Kidney (tissue), 22 donors: ENCODE measurements at places on chromosomes 6 and 20. TPM values are rescaled to one million over a fixed set of nuclear protein-coding genes. Genes with fewer than 3 reads are reported as not detected.

- no peak for DNase-seq
Measured at GRCh38 chr20:20184149-20184548, 131.8 kb downstream of the CFAP61 start.

GRCh38 chr20:40896814-40897700 lies 131.6 kb upstream of the TOP1 start:
- DNase-seq, result no peak

GRCh38 chr20:19354950-19355349 lies 142.5 kb downstream of the SLC24A3 start:
- DNase-seq, result no peak

DNA sequence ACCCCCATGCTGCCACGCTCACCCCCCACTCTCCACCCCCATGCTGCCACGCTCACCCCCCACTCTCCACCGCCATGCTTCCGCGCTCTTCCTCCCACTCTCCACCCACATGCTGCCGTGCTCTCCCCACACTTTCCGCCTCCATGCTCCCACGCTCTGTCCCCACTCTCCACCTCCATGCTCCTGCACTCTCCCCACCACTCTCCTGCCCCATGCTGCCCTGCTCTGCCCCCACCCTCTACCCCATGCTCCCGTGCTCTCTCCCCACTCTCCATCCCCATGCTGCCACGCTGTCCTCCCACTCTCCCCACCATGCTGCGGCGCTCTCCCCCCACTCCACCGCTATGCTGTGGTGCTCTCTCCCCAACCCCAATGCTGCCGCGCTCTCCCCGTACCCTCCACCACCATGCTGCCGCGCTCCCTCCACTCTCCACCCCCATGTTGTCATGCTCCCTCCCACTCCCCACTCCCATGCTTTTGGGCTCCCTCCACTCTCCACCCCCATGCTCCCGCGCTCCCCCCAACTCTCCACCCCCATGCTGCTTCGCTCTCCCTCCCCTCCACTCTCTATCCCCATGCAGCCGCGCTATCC lies 46.0 kb upstream of the PDE10A start:
- DNase-seq, result no peak

- DNase-seq, result no peak
Measured at GRCh38 chr20:18589941-18590674, 2.3 kb downstream of the DTD1 start.

- no peak for DNase-seq
Measured at GRCh38 chr20:46954490-46955038, 59.9 kb downstream of the EYA2 start.

GRCh38 chr20:24643731-24644626 lies 174.6 kb downstream of the SYNDIG1 start:
- no peak for DNase-seq

- no peak for DNase-seq
Measured at GRCh38 chr6:164095056-164095455, 680.5 kb downstream of the QKI start.

DNA sequence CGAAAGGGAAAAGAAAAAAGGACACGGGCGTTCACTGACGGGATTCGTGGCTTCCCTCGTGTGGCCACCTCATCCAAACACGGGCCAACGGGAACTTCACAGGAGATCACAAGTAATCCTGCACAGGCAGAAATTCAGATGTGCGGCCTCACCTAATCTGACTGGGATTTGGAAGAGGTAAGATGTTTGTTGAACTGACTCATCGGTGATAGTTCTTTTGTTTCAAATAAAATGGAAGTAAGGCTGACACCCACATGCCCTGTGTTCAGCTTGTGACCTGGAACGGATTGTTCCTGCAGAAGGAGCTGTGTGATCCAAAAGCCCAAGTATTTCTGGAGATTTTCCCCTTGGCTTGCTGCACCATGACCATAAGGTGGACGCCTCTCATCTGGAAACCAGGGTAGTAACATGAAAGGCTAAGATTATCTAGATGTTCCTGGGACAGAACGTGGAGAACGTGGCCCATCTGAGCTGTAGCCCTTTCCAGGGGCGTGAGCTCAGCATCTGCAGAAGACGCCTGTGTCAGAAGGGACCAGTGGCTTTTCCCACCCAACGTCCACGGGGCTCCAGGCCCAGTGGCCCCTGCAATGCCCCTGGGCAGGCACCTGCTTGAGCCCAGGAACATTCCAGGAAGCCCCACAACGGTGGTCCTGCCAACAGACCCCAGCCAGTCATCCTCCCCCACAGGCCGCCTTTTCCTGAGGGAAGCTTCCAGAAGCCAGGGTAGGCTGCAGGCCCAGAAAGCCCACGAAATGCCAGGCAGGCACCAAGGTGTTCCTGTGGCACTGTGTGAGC lies 39.7 kb downstream of the DLL1 start:
- DNase-seq, result no peak

- peak; percentile 92 for DNase-seq
Measured at GRCh38 chr20:17226410-17227218, at the start of gene PCSK2. Gene PCSK2, plus strand, starts transcription at chr20:17227040. Its CDS starts 266 bp downstream, at chr20:17227306.

DNA sequence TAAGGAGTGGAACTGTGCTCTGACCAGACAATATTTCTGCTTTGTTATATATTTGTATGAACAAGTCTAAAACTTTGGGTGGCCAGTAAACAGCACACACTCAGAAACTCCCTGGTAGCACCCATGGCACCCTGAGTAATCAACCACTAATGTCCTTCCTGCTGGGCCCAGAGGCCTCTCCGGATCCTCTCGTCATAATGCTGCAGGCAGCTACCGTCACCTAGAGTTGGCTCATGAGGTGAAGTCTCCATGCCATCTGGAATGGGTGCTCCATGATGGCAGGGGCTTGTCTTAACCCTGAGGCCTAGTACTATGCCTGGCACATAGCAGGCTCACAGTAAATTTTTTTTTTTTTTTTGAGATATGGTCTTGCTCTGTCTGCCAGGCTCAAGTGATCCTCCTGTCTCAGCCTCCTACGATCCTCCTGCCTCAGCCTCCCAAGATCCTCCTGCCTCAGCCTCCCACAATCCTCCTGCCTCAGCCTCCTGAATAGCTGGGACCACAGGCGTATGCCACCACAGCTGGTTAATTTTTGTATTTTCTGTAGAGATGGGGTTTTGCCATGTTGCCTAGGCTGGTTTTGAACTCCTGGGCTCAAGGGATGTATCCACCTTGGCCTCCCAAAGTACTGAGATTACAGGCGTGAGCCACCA lies 3.0 kb upstream of the SDCBP2 start:
- no peak for DNase-seq

DNA sequence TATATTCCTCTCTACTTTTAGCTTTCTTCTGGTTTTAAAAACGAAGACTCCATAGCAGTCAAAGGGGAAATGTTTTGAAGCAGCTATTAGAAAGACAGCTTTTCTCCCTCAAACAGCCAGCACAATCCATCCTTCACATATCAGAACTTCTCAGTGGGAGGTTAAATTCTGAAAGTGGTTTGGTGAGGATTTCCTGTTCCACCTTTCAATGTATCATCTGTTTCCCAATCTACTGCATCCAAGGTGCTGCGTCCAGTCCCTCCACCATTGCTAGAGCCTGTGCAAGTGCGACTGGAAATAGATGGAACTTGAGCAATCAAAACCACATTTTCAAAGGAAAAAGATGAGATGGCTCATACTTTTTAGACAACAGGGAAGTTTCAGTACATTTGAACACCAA lies 508.3 kb upstream of the ARID1B start:
- DNase-seq, result no peak

GRCh38 chr20:3203315-3204123 lies 963 bp downstream of the DDRGK1 start:
- peak; percentile 56 for DNase-seq

GRCh38 chr6:111642463-111643158 lies 36.9 kb upstream of the TRAF3IP2 start:
- peak; percentile 77 for DNase-seq

GRCh38 chr20:48856130-48856529 lies 28.3 kb upstream of the PREX1 start:
- DNase-seq, result no peak

GRCh38 chr6:106910999-106911949 lies 63.3 kb downstream of the CD24 start:
- DNase-seq, result no peak

- DNase-seq, result no peak
Measured at GRCh38 chr6:75331151-75331550, 46.6 kb upstream of the TMEM30A start.

DNA sequence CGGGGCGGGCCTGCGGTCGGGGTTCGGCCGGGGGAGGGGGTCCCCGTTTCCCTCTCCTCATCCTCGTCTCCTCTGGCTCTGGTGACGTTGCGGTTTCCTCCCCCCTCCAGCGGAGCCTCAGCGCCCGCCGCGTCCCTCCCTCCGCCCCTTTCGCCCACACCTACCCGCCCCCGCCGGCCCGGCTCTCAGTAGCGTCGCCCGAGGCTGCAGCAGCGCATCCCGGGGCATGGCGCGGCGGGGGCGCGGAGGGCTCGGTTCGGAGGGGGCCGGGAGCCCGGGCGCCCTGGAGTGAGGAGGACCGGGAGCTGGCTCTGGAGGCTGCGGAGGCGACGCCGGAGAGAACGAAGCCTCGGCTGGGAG lies at the start of gene DSE:
TSS of gene DSE (plus strand) at position 188 of the 360 bp plus-strand sequence. CDS start 28,304 bp downstream, outside the sequence.
- DNase-seq, result no peak

DNA sequence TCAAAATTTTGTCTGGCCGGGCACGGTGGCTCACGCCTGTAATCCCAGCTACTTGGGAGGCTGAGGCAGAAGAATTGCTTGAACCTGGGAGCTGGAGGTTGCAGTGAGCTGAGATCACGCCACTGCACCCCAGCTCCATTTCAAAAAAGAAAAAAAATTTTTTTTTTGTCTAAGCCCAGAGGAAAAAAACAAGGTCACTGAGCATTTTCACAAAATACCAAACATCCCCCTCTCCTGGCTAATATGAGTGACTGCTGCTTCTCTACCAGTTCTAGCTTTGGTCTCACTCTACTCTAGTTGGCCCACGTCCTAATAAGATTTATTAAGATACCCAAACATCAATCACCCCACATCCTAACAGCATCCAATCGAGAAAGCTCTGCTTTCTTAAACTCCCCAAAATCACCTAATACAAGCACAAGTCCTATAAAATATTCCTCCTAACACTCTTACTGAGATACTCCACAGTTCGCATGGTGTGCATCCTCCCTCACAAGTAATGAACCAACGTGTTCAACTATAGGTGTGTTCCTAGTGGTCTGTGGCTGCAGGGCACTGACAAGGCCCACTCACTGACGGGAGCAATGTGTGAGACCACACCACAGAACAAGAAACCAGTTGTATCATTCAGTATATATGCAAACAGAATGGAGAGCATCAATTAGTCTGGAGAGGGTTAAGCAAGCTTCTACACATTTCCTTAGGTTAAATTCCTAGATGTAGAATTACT lies 64.2 kb downstream of the FKBP5 start:
- no peak for DNase-seq

- no peak for DNase-seq
Measured at GRCh38 chr20:60060593-60060992, 102.4 kb downstream of the CDH26 start.

DNA sequence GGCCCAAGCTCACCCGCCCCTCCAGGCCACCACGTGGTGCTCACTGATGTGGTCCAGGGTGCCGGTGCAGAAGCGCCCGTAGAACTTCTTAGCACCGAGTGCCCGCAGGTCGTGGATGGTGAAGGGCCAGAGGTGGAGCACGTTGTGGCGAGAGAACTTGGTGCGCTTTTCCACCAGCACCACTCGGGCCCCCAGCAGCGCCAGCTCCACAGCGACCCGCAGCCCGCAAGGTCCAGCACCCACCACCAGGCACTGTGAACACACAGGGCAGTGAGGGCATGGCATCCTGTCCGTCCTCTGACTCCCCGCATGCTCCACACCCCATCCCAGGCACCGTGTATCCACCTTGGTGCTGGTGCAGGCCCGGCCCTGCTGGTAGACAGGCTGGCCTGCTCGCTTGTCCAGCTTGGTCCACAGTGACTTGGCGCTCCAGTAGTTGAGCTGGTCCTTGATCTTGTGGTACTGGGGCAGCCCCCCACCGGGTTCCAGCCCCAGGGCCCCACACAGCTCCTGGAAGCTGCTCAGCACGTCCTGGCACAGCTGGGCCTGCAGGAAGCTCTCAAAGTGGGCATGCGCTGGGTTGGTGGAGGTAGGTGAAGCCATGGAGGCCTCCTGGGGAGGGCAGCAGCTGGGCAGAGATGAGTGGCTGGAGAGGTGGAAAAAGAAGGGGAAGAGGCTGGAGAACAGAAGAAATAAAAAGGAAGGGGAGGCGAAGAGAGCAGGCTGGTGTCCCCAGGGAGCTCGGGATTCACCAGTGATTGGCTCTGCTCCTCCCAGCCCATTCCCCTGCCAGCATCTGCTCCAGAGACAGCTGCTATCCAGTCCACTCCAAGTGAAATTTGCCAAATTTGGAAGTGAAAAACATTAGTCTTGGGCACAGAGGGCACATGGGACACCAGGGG lies 1.7 kb downstream of the MICAL1 start:
- DNase-seq, result no peak

GRCh38 chr20:24378661-24379483 lies 90.6 kb upstream of the SYNDIG1 start:
- no peak for DNase-seq

- no peak for DNase-seq
Measured at GRCh38 chr6:40631744-40632143, 44.6 kb upstream of the LRFN2 start.

- no peak for DNase-seq
Measured at GRCh38 chr20:4855555-4855954, 133.8 kb downstream of the PRND start.

DNA sequence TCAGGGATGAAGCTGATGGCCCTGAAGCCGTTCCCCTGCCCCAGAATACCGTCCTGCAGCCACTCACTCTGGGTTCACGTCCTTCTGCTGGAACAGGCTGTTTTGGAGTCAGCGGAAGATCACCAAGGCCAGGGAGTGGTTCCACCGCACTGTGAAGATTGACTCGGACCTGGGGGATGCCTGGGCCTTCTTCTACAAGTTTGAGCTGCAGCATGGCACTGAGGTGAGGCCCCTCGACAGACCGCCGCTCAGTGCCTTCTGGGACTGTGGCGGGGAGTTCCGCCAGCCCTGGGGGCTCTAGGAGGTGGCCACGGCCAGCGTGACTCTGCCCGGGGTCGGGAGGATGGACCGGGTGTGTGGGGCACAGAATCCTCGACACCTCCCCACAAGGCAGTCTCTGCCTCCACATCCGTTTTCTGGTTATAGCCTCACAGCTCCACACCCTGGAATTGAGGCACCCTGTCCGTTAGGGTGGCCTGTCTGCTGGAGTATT lies 4.1 kb upstream of the C20orf204 start:
- DNase-seq, result no peak

Gene SLC17A5
- polyA plus RNA-seq, result 18.2 TPM

Gene ERVFRD-1
- 0.24 TPM for polyA plus RNA-seq

Gene SLC2A10
- polyA plus RNA-seq, result 3.7 TPM

Gene RNF182
- 0.90 TPM for polyA plus RNA-seq

Gene CCN6
- polyA plus RNA-seq, result 8.4 TPM

Gene LMBRD1
- polyA plus RNA-seq, result 102 TPM

Gene BFSP1
- polyA plus RNA-seq, result 2.1 TPM

Gene PAK5
- polyA plus RNA-seq, result 0.22 TPM

Gene CEP57L1
- polyA plus RNA-seq, result 6.3 TPM

Gene ERGIC3
- 371 TPM for polyA plus RNA-seq

Gene TRAPPC3L
- polyA plus RNA-seq, result not detected
